Effector memory CD4-positive, alpha-beta T cell (primary cell): ENCODE measurements at places on chromosomes 11 and 22.

DNA sequence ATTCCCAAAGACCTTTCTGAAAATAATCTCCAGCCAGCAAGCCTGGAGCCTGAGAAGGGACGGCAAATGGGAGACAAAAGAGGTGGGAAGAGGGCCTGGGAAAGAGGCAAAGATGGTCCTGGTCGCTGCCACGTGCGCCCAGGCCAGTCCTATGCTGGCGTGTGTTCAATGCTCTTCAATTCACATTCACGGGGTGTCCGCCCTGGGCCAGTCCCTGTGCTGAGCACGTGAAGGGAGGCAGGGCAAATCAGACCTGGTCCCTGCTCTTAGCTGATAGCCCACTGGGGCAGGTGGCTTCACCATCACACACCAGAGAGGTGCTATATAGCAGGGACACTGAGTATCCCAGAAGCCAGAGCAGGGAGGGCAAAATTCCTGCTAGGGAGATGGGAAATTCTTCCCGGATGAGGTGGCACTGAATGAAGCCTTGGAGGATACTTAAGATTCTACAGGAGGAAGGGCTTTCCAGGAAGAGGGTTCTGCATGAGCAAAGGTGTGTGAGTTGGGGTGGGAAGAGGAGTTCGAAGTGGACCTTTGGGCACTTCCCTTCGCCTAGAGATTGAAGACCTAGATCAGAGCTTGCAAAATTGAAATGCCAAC is 148.2 kb downstream of the CHST1 start:
- no peak for DNase-seq

GRCh38 chr22:21666786-21667185 is 974 bp downstream of the PPIL2 start:
- no peak for DNase-seq

DNA sequence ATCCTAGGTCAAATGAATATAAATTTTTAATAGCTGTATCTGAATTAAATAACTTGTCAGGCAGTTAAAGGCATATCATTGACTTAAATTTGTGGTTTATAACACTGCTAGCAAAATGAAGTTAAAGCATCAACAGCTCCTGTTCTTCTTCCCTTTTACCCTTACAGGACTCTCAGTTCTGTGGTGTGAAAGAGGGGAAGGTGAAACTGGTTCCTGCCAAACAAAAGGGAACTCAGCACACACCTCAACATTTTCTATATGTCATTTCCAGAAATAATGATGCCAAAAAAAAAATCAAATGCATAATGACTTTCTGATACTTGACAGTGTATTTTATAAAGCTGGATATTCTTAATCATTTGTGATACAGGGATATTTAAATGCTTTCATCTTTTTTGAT is 21.2 kb downstream of the ARL14EP start:
- DNase-seq, result no peak

DNA sequence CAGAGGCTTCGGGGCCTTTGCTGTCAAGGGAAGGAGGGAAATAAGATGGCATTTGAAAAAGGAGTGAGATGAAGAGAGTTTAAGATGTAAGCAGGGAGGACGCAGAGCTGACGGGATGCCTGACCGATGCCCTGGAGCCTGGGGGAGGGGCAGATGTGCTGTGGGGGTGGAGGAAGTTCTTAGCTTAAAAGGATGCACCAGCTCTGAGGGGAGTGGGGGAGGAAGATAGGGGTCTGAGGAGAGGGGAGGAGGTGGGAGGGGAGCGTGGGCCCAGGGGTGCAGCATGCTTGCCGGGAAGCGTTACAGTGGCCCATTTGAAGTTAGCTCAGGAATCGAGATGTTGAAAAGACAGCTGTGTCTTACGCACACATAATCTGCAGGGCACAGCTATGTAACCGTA is 56.3 kb downstream of the RPS6KA4 start:
- DNase-seq, result no peak

DNA sequence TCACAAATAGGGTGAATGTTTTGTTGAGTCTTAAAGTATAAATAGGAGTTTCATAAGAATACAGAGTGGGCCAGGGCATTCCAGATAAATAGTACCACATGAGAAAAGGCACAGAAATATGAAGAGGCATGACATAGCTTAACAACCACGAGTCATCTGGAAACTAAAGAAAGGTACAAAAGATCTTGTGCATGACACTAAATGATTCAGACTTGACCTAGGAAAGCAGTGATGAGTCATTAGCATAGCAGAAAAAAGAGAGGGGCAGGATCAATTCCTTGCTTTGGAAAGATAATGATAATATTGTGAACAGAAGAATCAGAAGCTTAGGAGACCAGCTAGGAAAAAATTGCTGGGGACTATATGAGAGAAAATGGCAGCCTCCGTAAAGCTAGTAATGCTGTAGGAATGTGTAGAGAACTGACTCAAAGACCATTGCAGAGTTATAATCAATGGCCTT is 47.6 kb upstream of the FIBIN start:
- DNase-seq, result no peak
